Fibroblast of skin of left biceps (primary cell): ENCODE measurements at places on chromosomes 1 and 21.

- no peak for DNase-seq
Measured at GRCh38 chr1:63914706-63915105, 140.9 kb downstream of the ROR1 start.

DNA sequence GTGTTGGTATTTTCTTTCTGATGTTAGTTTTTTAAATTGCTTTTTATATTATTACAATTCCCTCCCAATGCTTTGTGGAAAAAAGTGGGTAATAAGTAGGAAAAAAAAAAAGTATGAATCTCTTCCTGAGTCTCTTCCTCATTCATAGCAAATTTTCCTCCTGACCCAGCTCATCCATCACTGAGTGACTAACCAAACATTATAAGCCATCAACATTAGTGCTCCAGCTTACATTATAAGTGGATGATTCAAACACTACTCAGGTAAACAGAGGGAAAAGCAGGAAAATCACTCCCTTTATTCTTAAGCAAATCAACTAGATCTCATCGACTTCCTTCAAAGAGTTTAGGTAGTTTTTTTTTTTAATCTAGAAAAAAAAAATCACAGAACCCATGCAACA lies 15.4 kb upstream of the SAMD13 start:
- DNase-seq, result no peak

GRCh38 chr21:40616377-40616704 lies 230.6 kb downstream of the DSCAM start:
- no peak for DNase-seq

DNA sequence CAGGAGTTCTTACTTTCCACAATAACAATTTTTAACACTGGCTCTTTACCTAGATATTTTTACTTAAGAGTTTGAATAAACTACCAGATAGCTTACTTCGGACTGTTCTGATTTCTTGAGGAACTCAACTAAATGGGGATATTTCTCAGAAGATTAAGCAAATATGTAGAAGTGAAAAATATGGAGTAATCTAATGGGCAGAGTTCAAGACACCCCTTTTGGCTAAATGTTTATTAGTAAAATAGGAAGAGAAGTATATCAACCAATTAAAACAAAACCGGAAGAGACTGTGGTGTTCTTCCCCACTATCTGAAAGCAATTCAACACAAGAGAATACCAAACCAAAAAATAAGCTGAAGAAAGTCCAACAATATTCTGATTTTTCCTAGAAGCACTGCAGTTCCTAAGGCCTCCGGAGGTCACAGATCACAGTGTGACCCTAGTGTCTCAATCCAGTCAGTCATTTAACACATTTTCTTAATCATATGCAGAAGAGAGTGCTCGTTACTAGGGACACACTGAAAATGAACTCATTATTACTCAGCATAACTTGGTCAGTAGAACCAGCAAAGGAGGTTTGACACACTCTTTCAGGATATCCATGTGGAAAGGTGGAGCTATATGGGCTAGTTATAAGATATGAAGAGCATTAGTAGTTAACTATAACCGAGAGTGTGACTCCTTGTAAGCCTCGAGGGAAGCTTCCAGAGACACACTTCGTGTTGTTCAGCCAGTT lies 5.2 kb downstream of the SIPA1L2 start:
- no peak for DNase-seq

DNA sequence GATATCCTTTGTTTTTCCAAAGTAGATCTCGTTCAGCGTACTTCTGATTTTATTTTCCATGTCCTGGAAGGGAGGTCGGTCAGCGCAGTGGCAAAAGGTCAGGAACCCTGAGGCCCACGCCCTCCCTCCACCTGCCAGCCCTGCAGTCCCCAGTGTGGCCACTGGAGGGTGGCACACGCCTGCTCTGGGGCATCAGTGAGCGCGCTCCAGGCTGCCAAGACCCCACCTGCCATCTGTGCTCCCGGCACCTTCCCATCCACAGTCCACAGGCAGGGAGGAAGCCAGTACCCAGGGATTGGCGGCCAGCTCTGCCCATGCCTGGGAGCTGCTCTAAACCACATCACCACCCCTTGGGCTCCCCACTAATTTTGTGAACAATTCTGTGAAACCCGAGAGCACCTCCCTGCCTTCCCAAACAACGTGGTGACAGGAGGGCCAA lies 32.3 kb downstream of the SLC66A1 start:
- DNase-seq, result no peak

GRCh38 chr1:4366091-4366490 lies 288.3 kb upstream of the AJAP1 start:
- DNase-seq, result no peak

DNA sequence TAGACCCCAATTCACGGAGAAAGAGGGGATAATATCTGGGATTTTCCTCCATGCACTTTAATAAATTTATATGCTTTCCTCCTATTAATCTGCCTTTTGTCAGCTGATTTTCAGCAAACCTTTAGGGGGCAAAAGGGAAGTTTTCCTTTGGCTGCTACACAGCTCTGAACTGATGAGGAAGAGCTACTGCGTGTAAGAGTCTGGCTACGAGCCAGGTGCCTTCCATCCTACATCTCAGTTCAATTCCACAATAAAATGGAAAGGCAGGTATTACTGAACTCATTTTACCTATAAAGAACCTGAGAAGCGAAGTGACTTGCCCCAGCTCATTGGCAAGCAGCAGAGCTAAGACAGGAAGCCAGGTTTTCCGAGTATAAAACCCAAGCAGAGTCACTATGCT lies 28.3 kb upstream of the ZNF326 start:
- no peak for DNase-seq

DNA sequence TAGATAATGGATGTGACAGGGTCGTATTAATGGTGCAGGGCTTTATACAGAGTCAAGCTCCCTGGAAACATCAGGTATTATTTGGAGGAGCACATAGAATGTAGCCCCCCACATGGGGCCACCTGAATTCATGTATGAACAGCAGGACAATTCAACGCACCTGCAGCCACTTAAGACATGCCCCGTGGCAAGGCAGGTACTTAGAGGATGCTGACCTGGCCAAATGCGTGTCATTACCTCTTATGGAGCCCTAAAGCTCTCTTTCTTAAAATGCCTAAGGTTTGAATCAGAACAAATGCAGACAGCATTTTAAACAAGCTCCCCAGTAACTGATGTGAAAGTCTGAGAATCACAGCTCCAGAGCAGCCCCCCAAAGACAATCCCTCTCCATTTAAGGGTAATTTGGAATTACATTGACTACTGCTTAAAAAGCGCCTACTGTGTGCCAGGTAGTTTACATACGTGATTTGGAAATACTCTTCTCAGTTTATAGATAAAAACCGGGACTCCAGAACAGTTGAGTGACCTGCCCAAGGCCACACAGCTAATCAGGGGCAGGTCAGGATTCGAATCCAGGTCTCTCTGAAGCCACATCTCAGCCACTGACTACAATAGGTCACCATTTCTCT lies 71.0 kb upstream of the KLHDC7A start:
- no peak for DNase-seq

GRCh38 chr1:69754521-69754920 lies 186.8 kb downstream of the LRRC7 start:
- no peak for DNase-seq

DNA sequence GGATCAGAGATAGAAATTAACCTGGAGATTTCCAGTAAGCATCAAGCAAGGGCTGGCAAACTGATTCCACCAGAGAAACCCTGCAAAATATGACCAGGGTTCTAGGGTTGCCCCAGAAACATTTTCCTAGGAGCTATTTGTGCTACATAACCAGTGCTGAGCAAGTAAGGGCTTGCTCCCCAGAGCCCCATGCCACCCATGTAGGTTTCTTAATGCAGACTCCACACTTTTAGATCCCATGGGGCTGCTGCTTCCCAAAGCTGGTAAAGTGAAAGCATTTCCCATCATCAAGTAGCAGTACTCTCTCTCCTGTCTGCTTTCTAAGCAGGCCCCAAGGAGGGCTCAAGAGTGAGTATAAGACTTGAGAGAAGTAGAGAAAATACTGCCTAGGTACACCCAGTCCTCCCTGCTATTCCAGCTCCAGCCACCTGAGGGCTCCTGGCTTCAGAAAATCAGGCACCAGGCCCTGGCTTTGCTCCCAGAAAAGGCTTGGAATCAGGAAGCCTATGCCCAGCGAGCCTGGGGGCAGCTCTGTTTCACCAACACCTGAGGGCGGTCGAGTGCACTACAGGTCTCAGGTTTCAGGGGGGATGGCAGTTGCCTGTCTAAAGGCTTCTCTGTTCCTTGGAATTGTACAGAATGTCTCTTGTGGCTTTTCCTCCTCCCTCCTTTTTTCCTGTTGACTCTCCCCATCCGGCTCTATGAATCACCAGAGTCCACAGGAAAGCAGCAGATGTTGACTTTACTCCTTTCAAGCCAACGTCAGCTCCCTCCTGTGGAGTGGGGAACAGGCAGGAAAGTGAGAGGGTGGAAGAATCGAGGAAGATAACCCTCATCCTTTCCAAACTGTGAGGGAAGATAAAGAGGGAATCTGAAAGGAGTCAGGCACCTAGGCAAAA lies 6.2 kb upstream of the ANKRD35 start:
- DNase-seq, result peak; percentile 98

DNA sequence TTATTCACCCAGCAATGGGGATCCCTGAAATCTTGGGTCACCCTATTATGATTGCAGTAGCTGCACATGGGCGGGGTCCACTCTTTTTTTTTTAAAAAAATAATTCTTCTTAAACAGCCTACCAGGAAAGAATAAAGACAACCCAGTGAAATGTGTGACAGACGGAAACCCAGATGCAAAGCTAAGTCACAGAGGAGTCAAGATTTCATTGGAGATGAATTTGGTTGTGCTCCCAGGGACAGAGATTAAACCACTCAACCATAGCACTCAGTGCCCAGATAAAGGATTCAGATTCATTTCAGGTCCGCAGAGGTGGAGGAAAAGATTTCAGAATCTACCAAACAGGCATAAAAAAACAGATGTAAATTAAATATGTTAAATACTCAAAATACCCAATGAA lies 583.5 kb upstream of the ZP4 start:
- DNase-seq, result no peak

- DNase-seq, result peak; percentile 81
Measured at GRCh38 chr21:40505681-40506080, 341.3 kb downstream of the DSCAM start.

GRCh38 chr21:39638281-39638680 lies 25.5 kb downstream of the B3GALT5 start:
- DNase-seq, result no peak

- DNase-seq, result no peak
Measured at GRCh38 chr1:235974616-235975015, 90.3 kb downstream of the NID1 start.

DNA sequence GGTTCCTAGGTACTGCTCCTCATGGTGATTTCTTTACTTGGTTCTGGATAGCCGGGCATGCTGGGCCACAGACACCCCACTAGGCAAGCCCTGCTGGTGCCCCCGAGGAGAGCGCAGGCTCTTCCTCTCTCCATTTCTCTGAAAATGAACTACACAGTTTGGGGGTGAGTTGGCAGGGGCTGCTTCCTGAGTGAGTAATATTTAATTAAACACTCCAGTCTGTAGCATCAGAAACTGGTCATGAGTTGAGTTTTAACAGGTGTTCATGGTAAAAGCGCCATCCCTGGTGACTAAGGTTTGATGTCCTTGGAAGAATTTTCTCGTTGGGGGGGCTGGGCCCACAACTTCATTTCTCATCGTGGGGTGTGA lies 1.7 kb downstream of the SPSB1 start:
- no peak for DNase-seq

- no peak for DNase-seq
Measured at GRCh38 chr1:167798952-167799351, 77.2 kb downstream of the MPZL1 start.

DNA sequence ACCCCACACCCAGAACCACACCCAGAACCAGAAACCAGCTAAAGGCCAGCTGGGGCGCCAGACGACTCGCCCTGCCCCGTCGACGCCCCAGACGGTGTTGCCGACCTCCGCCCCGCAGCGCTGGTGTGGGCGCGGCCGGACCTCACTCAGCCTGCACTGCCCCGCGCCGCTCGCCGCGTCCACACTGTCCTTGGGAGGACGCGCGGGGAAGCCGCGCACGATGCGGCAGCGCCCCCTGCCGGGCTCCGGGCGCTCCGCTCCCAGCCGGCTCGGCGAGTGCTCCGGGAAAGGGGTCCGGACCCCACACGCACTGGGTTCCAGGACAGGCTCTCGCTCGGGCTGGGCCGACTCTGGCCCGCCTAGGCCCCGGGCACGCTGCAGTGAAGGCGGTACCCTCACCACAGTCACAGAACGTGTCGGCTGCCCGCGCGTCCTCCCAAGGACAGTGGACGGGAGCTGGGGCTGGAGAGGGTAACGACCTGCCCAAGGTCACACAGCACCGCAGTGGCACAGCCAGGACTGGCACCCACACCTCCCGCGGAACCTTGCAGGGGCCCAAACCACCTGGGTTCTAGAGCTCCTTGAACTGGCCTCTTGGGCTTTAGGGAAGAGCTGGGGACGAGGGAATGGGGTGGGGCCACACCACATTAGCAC lies 90.2 kb downstream of the DMRTA2 start:
- DNase-seq, result no peak

DNA sequence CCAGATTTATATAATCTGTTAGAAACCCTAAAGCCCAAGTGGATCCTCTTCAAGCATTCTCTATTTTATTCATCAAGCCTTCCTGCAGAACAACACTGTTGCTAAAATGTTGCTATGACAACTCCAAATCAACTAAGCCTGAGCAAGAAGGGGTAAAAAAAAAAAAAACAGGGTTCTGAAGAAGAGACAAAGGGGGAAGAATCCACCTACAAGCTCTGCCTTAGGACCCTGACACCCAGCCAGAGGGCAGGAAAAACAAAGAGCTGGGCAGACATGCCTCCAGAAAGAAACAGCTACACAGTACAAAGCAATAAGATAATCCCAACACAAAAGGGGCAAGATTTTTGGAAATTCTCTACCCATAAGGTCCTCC lies 1.3 kb downstream of the USF1 start:
- no peak for DNase-seq

DNA sequence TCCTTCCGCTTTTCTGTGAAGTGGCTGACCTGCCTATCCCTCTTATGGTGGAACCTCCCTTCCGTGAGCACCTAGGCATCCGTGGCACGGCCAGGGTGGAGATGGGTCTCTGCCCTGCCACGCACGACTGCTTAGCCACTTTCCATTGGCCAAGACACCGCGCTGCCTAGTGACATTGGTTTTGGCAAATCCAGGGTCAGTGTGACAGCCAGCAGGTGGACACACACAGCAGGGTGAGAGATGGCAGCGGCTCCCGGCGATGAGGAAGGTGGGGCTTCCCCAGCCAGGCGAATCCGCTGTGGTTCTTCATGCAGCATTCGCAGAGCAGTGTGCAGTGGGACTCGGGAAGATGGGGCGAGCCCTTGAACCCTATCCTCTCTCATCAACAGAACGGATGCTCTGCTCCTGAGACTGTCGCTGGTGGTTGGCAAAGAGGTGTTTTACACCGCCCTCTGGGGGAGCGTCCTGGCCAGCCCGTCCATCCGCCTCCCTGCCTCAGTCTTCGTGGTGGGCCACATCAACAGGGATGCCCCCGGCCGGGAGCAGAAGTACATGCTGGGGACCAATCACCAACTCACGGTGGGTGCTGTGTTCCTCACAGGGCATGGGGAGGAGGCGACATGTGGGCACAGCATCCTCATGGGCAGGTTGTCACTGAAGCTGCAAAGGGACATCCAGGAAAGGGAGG lies 51.8 kb downstream of the DOP1B start:
- DNase-seq, result no peak

- no peak for DNase-seq
Measured at GRCh38 chr21:45582128-45582527, 39.9 kb upstream of the SLC19A1 start.
